Spinal cord (tissue), 10 donors: ENCODE measurements at places on chromosomes 3 and 15. TPM values are rescaled to one million over a fixed set of nuclear protein-coding genes. Genes with fewer than 3 reads are reported as not detected.
A peak's percentile ranks its signal among the peaks of the same experiment; 100 is the strongest.

DAZL gene
- not detected for total RNA-seq

PIERCE2 gene
- 6.7 TPM for total RNA-seq

GHSR gene
- total RNA-seq = 0.17 TPM

DNA sequence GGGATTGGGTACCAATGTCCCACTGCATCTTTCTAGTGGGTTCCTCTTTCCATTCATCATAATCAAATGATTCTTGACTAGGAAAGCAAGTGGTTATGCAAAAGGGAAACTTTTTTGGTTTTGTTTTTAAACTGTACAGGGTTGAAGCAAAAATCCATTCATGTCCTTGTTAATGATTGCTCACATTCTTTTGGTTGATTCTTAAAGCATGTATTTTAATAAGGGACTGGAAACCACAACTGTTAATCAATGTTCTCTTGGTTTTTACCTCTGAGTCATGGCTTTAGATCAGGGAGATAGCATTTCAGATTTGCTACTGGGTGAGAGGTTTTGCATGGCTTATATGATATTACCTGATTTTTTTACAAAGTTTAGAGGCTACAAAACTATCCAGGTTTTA lies 371.7 kb upstream of the RGMA start:
- no peak overlapping the region for H3K4me3 ChIP-seq
- DNase-seq = no peak
- H3K36me3 ChIP-seq = no peaks in the 10 kb centered on the region
- H3K4me1 ChIP-seq = no peaks in the 10 kb centered on the region

DNA sequence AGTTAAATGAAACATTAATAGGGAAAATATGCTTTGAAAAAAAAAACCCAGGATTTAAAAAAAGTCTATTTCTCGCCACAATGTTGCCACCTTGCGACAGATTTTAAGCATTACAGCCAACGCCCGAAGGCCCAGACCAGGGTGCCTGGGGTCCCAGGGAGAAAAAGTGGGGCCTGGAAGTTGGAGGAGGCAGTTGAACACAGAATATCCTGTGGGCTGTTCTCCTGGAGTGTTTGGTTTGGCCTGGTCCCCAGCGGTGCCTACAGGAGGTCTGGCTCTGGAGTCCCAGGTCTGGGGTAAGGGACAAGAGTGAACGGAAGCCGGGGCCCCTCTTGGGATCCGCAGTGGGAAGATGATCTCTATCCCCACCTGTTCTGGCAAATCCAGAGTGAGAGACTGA lies 3.4 kb downstream of the RNU6-1 start:
- H3K4me3 ChIP-seq = peak overlapping the region; percentile 41
- peaks cover 11% of the 10 kb centered on the region for H3K36me3 ChIP-seq
- H3K4me1 ChIP-seq = peaks cover 67% of the 10 kb centered on the region
- peaks cover 52% of the 10 kb centered on the region for H3K27me3 ChIP-seq

- H3K36me3 ChIP-seq = peaks cover 4% of the 10 kb centered on the region
- no peak overlapping the region for H3K27ac ChIP-seq
- peak; percentile 55 for DNase-seq
- H3K27me3 ChIP-seq = no peaks in the 10 kb centered on the region
- H3K4me1 ChIP-seq = peaks cover 6% of the 10 kb centered on the region
Observed at GRCh38 chr3:129650256-129650872, 43.9 kb upstream of the PLXND1 start.

- H3K27me3 ChIP-seq = no peaks in the 10 kb centered on the region
- no peak overlapping the region for H3K4me3 ChIP-seq
- H3K27ac ChIP-seq = no peak overlapping the region
- H3K36me3 ChIP-seq = no peaks in the 10 kb centered on the region
- DNase-seq = no peak
- H3K4me1 ChIP-seq = no peaks in the 10 kb centered on the region
Observed at GRCh38 chr3:45343947-45344346, 44.4 kb upstream of the LARS2 start.
